Neural progenitor cell (in vitro differentiated cells): ENCODE measurements at places on chromosomes 2 and 18.
A peak's percentile ranks its signal among the peaks of the same experiment; 100 is the strongest.

DNA sequence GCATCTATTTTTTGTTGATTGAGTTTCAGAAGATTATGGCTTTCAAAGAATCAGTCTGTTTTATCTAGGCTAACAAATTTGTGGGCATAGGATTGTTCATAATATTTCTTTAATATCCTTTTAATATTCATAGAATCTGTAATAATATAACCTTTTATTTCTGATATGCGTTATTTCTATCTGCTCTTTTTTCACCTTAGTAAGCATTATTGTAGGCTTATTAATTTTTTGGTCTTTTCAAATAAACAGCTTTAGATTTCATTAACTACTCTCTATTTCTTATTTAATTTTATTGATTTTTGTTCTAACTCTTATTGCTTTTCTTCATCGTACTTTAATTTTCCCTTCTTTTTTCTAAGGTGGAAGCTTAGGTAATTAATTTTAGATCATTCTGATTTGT lies 1614.4 kb upstream of the DDX18 start:
- DNase-seq, result no peak

DNA sequence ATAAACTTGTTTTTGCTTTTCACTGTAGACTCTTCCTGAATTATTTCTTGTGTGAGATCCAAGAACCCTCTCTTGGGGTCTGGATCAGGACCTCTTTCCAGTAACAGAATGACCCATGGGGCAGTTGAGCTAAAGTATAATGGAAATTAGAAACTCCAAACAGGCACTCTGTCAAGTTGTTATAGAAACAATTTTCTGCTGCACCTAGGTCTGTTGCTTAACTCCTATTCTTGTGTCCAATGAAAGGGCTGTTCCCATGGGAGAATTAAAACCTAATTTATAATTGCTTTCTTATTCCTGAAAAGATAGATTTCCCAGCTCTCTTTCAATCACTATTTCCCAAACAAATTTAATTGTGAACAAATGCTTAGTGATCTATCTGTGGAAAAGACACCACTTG lies 1341.3 kb upstream of the PIK3C3 start:
- no peak for DNase-seq

DNA sequence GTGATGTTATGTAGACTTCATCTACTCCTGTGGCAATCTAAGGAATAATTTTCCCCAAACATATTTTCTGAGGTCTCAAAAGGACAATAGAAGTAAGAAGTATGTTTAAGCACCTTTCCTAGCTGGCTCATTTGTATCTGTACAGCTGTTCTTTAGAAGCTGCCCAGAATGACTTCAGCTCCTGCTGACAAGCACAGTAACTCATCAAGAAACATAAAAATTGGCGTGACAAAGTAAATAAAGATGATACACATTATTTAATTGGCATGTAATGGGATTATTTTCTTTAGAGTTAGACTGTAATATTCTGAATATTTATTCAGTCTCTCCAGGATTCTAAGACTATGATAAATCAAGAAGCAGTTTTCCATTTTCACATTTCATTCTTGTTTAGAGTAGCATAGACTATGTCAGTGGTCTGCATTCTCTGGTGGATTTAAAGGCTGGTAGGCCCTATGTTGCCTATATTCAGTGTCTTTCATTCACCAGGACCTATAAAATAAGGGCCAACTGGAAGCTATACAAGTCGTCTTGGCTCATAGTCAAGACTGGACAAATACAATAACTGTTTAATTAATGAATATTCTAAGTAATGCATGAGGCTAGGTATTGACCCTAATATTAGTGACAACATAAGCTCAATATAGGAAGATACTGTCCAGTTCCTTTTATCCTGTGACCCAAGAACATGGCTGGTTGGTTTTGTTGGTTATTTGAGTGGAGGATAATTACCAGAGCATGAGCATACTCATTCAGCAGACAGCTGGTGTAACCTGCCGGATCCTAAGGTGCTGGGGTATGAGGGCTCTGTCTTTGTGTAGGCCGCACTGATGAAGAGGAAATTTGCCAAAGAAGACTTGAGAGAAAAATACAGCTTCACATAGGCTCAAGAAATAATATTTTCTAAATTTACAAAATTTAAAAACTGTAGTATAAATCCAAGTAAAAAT lies 107.0 kb downstream of the PDE1A start:
- no peak for DNase-seq

DNA sequence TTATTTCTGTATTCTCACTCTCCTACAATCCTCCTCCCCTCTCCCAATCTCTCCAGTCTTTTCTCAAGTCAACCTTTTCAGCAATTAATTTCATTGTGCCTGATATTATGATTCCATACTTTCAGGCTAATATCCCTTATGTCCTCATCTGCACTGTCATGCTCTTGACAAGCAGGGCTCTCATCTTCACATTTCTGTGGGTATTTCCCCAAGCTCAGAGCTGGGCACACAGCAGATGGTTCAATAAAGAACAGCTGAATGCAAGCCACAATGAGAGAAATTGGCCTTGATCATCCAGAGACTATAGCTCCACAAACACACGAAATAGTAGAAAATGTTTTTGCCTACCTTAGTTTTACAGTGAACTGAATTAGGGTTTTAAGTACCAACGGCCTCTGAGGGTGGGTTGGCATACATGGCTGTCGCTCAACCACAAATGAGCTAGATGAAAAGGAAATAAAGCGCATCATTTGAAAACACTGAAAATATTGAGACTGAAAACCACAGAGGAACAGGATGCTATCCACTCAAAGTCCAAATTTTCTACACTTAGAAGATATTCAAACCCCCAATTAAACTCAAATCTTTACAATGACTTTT lies 47.5 kb upstream of the STAT1 start:
- DNase-seq, result no peak

GRCh38 chr2:119428488-119429224 lies 3.0 kb upstream of the TMEM37 start:
- DNase-seq, result no peak

DNA sequence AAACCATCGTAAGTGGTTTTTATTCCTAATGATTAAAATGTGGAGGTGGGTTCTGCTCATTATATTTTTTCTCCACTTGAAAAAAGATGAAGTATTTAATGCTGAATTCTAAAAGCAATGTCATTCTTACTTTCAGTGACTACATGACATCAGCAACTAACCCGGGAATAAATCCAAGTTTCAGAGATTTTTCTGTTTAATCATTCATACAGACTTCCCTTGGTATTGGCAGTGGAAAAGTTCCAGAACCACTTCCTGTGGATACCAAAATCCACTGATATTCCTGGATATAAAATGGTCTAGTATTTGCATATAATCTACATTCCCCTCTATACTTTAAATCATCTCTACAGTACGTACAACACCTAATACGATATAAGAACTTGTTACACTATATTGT lies 128.6 kb downstream of the ZNF532 start:
- DNase-seq, result no peak

DNA sequence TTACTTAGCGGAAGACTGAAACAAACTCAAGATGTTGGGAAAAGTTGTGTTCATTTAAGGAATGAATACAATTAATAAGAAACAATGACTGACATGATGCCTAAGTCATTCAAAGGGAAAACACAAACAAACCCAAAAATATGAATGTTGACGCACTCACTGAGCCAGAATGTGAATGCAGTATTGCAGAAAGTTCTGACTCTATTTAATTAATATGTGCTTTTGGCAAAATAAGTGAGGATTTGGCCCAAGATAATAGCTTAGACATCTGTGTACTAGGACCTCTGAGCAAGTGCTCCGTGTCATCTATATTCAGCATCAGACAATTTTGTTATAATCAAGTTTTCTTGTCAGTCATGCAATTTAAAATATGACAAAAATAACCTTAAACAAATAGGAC lies 1138.8 kb upstream of the NXPH2 start:
- DNase-seq, result no peak

DNA sequence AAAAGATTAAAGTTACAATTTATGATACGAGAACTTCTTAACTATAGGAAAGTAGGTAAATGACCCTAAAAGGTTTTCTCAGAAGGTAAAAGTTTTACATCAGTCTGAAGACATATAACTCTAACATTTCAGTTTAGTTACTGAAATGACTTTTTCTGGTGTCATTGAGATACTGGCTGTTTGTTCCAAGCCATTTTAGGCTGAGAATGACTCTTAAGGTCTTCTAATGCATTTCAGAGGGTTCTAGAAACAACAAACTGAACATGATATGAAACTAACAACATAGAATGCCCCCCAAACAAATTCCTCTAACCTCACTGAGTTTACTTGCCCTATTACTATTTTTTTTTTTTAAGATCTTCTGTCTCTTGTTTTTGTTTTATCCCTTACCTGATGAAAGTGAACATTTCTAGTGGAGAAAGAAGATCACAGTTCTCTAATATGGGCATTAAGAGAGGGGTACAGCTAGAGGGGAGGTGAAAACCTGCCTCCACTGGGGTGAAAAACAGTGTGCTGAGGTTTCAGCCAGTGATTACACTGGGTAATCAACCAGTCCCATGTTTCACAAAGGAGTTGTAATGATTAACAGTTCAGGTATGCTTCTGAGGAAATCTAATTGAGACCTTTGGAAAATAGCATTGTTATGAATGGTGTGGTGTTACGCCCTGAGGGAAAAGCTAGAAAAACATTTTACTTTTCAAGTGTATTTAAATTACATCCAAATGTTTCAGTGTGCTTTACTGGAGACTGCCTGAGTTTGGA lies 11.2 kb downstream of the NABP1 start:
- no peak for DNase-seq

- peak; percentile 84 for DNase-seq
Observed at GRCh38 chr18:74412116-74412880, 44.8 kb downstream of the DIPK1C start.

GRCh38 chr18:34729264-34729663 lies 19.2 kb downstream of the DTNA start:
- peak; percentile 70 for DNase-seq
